Spleen (tissue), 13 donors: ENCODE measurements at places on chromosomes 2 and 18. TPM values are rescaled to one million over a fixed set of nuclear protein-coding genes. Genes with fewer than 3 reads are reported as not detected.

Gene CAVIN2
- total RNA-seq, result 169 TPM

Gene DLGAP1
- total RNA-seq, result 3.3 TPM

Gene SOX11
- total RNA-seq, result 0.36 TPM

Gene WNT10A
- 1.8 TPM for total RNA-seq

DNA sequence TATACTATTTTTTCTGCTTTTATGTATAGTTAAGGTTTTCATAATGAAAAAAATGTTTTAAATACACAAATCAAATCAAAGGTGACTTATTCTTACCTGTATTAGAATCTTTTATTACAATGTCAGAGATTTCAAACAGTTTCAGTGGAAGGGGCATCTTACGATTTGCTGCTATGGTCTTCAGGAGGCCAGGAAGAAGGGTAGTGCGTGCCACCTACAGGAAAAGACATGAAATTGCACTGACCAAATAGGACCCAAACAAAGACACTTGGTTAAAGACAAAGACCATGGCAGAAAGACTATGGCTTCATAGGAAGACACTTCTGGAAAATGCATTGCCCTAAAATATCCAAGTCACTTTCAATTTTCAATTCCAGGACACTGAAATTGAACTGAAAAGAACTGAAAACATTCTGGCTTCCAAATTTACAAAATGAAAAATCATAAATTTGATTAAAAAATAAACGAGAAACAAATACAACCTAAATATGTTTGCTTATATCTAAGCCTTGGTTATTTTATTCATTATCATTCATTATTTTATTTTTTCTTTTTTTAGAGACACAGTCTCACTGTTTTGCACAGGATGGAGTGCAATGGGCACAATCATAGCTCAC, 42.1 kb downstream of the FARSB start:
- no peak overlapping the region for H3K4me3 ChIP-seq
- H3K27ac ChIP-seq, result no peak overlapping the region
- no peaks in the 10 kb centered on the region for H3K27me3 ChIP-seq
- no peaks in the 10 kb centered on the region for H3K4me1 ChIP-seq

DNA sequence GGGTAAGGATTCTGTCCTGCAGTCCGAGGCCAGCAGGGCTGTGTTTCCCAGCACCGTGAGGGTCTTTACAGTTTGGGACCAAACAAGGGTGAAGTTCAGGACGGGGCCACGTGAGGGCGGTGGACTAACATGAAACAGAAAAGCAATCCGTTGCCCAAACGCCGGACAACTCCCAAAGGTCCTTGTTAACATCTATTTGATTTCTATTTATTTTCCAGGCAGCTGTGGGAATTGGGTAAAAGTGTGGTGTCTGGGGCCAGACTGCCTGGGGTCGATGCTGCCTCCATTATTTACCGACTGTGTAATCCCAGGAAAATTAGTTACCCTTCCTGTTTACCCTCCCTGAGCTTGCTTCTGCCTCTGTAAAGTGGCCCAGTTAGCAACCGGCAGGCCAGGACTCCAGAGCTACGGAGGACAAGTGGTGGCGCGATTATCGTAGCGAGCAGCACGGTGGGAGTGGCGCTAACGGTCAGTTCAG, 66.3 kb upstream of the TCF7L1 start:
- H3K27me3 ChIP-seq, result no peaks in the 10 kb centered on the region
- DNase-seq, result no peak
- H3K4me3 ChIP-seq, result no peak overlapping the region
- no peak overlapping the region for H3K27ac ChIP-seq
- peaks cover 4% of the 10 kb centered on the region for H3K4me1 ChIP-seq

GRCh38 chr2:74373221-74373676, 6.9 kb downstream of the DCTN1 start:
- no peaks in the 10 kb centered on the region for H3K27me3 ChIP-seq
- H3K36me3 ChIP-seq, result peaks cover 95% of the 10 kb centered on the region
- H3K4me3 ChIP-seq, result no peak overlapping the region

DNA sequence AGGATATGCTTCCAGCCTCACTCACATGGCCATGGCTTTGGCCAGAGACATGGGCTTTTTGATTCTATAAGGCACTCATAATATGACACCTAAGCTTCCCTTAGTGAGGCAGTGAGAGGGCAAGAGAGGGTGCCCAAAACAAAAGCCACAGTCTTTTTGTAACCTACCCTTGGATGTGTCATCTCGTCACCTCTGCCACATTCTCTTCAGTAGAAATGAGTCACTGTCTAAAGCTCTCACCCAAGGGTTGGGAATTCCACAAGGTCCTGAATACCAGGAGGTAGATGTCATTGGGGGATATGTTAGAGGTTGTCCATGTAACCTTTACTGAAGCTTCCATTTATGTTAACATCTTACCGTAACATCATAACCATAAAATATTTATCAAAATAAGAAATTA, 108.4 kb downstream of the ALMS1 start:
- no peak overlapping the region for H3K4me3 ChIP-seq
- H3K27me3 ChIP-seq, result no peaks in the 10 kb centered on the region
- no peaks in the 10 kb centered on the region for H3K4me1 ChIP-seq
- DNase-seq, result no peak
- H3K27ac ChIP-seq, result no peak overlapping the region

DNA sequence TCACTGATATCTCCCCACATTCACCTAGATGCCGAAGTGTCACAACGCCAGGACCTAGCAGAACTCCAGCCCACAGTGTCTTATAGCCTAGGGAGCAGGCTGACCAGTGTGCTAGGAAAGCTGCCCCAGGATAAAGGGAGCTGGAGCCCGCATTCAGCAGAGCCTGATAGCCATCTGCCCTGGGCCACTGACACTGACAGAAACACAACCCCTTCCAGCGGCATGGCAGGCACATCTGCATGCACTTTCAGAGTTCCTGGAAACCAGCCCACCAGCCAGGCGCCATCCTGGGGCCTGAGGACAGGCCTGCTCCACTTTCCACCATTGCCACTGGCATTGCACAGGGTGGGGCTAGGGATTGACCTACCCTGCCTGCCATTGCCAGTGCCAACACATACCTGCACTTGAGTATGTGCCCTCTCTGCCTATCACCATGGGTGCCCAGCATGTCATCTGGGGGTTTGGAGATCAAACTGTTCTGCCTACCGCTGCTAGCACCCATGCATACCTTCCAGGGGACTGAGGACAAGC, 290.1 kb upstream of the KLHL14 start:
- H3K36me3 ChIP-seq, result no peaks in the 10 kb centered on the region
- no peak overlapping the region for H3K4me3 ChIP-seq
- H3K27me3 ChIP-seq, result no peaks in the 10 kb centered on the region
- no peaks in the 10 kb centered on the region for H3K4me1 ChIP-seq

DNA sequence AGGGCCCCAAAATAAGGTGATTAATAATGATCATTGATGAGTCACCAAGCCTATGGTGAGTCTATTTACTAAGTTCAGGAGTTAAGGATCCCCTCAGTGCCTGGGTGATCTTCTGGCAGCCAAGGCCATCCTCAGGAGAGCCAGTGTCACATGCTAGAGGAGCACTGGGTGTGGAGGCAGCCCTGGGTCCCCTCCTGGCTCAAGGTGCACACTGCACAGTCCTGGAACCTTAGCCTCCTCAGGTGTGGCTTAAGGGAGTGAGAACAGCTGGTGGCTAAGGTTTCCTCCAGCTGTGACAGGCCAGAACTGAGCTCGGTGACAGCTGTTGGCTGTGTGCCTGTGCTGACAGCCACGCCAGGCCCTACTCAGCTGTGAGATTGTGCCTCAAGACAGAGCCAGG, 52.1 kb upstream of the ACAA2 start:
- H3K27me3 ChIP-seq, result no peaks in the 10 kb centered on the region
- no peak overlapping the region for H3K4me3 ChIP-seq
- no peaks in the 10 kb centered on the region for H3K4me1 ChIP-seq
- H3K27ac ChIP-seq, result no peak overlapping the region
- no peak for DNase-seq
